ENCODE measurements at places on chromosomes 12 and 14.

GRCh38 chr12:59916988-59917387 is 321.2 kb downstream of the SLC16A7 start:
- no peak for DNase-seq

DNA sequence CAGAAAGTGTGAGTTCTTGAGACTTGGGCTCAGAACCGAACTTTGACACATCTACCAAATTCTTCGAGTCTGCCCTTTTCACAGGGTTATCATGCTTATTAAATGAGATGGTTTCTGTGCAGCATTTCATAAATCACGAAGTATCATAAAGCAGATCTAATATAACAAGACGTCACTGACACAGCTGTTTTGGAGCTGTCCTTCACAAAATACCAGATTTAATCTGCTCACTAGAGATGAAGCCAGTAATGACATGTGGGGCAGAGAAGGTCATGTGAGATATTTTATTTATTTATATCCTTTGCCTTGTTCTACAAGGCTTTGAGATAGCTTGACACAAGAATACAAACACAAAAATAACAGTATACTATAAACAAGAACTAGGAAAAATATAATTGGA is 127.0 kb downstream of the RPAP3 start:
- DNase-seq: no peak

DNA sequence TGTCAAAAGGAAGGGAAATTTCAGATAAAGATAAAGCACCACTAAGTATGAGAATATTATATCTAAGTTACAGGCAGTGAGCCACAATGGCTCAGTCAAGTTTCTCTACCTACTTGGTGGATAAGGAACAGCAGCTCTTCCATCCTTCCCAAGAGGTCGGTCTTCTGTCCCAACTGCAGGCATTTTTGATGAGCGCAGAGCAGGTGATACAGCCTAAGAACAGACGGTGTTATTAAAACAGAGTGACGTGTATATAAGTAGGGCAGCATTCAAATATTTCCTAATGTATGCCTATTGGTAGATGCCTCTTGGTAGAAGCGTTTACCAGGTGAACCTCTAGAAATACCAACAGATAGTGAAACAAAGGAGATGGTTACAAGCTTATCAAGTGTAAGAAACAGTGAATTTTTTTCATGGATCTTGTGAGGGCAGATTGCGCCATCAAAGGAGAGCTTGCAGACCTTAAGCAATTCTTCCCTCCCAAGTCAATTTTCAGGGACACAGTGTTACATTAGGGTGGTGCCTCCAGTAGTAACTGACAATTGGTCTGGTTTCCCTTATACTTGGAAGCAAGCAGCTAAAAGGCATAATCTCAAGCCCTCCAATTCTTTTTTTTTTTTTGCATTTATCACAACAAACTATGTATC is 274.5 kb downstream of the MED13L start:
- no peak for DNase-seq

- no peak for DNase-seq
Observed at GRCh38 chr14:95713596-95714371, at the start of gene TCL1A. Gene TCL1A, minus strand, starts transcription at chr14:95714125. Its CDS starts 59 bp downstream, at chr14:95714066.

GRCh38 chr12:26595806-26596205 is 237.2 kb downstream of the ITPR2 start:
- no peak for DNase-seq

GRCh38 chr12:19970821-19971220 is 397.5 kb upstream of the PDE3A start:
- DNase-seq: no peak

- no peak for DNase-seq
Observed at GRCh38 chr12:76680940-76681339, 83.0 kb upstream of the ZDHHC17 start.

DNA sequence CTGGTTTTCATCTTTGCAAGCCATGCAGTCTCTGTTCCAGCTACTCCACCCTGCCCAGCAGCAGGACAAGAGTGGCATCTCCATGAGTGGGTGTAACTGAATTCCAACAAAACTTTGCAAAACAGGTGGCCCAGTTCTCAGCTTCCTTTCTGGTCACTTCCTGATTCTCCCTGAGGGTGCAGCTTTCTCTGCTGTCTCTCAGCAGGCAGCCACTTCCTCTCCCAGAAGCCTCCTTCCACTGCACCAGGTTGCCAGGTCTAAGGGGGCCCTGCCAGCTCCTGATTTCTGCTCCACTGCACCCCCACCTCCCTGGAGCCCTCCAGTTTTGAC is 341.0 kb upstream of the FKBP4 start:
- no peak for DNase-seq

DNA sequence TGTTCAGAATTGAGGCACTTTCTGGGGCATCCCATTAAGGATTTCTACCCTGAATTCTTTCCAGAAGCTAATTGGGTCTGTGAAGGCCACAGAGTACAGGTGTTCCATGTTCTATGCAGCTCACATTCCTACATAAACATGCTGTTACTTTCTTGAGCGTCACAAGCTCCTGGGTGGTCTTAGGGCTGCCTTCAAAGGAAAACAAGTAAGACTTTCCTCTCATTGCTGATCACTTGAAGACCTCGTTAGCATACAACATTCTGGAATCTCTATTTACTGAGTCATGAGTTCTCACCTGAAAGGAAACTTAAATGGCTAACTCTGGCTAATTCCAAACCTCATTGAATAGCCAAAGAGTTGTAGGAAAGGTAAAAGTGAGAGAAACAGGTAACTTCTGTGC is 63.0 kb upstream of the HMGA2 start:
- no peak for DNase-seq

- no peak for DNase-seq
Observed at GRCh38 chr14:23559010-23559925, 3.2 kb downstream of the THTPA start.

Measured in SK-N-MC (cell line).